A549 treated with Mapracorat at 1 μM for 4 hours (cell line): ENCODE measurements at places on chromosomes 11 and 22. TPM values are rescaled to one million over a fixed set of nuclear protein-coding genes. Genes with fewer than 3 reads are reported as not detected.

The OR8B4 gene
- not detected in 5 replicates for total RNA-seq

The EIF3L gene
- 264 to 287 TPM (median 275 TPM) in 5 replicates for total RNA-seq

The CRYBA4 gene
- not detected in 5 replicates for total RNA-seq

The FAM180B gene
- not detected in 5 replicates for total RNA-seq

The PNPLA3 gene
- total RNA-seq, result 0.45 to 1.6 TPM (median 0.99 TPM) in 5 replicates

The YAP1 gene
- 52.9 to 73.3 TPM (median 62.2 TPM) in 5 replicates for total RNA-seq

The KRTAP5-2 gene
- not detected in 5 replicates for total RNA-seq

The C11orf91 gene
- 1.4 to 2.0 TPM (median 1.5 TPM) in 5 replicates for total RNA-seq

The ASCL2 gene
- 0.09 TPM in 1 of 5 replicates, not detected in the others for total RNA-seq

The XRRA1 gene
- 3.8 to 6.1 TPM (median 5.3 TPM) in 5 replicates for total RNA-seq

The FGF3 gene
- total RNA-seq, result not detected in 5 replicates

The GLYAT gene
- not detected in 5 replicates for total RNA-seq

The PAX6 gene
- 0.55 to 1.6 TPM (median 0.69 TPM) in 5 replicates for total RNA-seq

The OR51E2 gene
- total RNA-seq, result not detected in 5 replicates

The MOV10L1 gene
- not detected in 5 replicates for total RNA-seq

The DEPDC7 gene
- 6.7 to 8.7 TPM (median 7.3 TPM) in 5 replicates for total RNA-seq

The SRPRA gene
- total RNA-seq, result 57.7 to 63.6 TPM (median 59.4 TPM) in 5 replicates

The TMEM191C gene
- total RNA-seq, result 0.37 to 1.4 TPM (median 0.79 TPM) in 5 replicates

The MYO18B gene
- 0.02 to 0.09 TPM (median 0.03 TPM) in 5 replicates for total RNA-seq

The NNMT gene
- total RNA-seq, result 311 to 397 TPM (median 365 TPM) in 5 replicates

The MS4A5 gene
- total RNA-seq, result not detected in 5 replicates

The FEN1 gene
- total RNA-seq, result 90.3 to 108 TPM (median 97.7 TPM) in 5 replicates

The SPON1 gene
- not detected in 5 replicates for total RNA-seq

The CYP2D6 gene
- total RNA-seq, result 0.41 to 0.93 TPM (median 0.63 TPM) in 5 replicates

The SAA1 gene
- 1.5 to 2.6 TPM (median 2.1 TPM) in 5 replicates for total RNA-seq

The PRODH gene
- total RNA-seq, result 0.77 to 1.4 TPM (median 1.3 TPM) in 5 replicates
